ENCODE measurements at places on chromosomes 2 and 18. TPM values are rescaled to one million over a fixed set of nuclear protein-coding genes. Genes with fewer than 3 reads are reported as not detected.

- DNase-seq: peak; percentile 43
Observed at GRCh38 chr2:168722592-168722991, 79.8 kb upstream of the NOSTRIN start.

DNA sequence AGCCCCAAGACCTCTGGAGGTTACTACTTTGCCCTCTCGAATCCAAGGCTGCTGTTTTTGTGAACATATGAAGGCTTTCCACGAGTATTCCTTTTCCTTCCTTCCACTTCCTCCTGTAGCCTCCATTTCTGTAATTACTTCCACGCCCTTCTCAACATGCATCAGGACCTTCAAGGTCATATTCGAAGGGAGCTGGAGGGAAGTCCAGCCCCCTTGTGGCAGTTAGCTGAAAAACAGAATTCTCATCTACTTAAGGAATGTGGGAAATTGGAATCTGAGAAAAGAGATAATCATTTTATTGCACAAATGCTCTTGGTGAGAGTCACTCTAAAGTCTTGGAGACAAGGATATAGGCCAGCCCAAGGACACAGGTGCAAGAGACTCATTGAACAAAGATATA, 1000.2 kb downstream of the TDRD15 start:
- DNase-seq: no peak

GRCh38 chr18:48409591-48410094, 460 bp upstream of the ZBTB7C start:
- no peak for DNase-seq

DNA sequence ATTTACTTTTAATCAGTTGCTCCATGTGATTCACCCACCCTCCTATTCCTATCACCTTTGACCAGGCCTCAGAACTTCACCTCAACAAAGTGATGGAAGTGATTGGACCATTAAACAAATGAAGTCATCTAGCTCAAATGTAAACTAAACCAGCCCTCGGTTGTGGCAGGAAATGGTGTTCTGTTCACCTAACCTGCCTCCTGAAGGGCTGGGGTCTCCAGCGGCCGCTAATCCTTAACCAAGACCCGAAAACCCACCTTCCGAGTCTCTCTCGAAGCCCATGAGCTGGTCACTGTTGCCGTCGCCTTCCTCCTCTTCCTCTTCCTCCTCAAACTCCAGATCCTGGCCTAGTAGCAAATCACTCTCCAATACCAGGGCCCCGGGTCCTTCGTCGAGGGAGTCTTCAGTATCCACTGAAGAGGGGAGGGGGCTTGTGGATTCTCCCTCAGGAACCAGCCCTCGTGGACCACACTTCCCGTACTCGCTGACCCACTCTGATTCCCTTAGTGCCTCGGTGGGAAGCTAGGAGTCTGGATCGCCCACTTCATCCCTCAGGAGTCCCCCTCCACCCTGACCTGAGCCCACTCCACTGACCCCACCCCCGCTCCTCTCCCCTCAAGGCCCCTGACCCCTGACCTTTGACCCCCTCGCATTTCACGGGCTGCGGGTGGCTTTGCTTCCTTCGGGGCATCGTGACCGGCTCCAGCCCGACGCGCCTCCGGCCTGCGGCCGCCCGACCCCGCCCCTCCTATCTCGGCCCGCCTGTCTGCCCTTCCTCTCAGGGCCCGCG, 503 bp downstream of the ZNF513 start:
- DNase-seq: no peak

TEKT4 gene
- not detected for total RNA-seq

- DNase-seq: no peak
Observed at GRCh38 chr2:10048501-10049171, 5.3 kb downstream of the KLF11 start.

PTCD3 gene
- total RNA-seq: 63.3 TPM

RFTN2 gene
- total RNA-seq: 6.5 TPM

- no peak for DNase-seq
Observed at GRCh38 chr2:179195141-179195540, 69.5 kb downstream of the SESTD1 start.

CD226 gene
- total RNA-seq: 0.04 TPM

- DNase-seq: no peak
Observed at GRCh38 chr2:165990846-165991245, 37.3 kb upstream of the TTC21B start.

GRCh38 chr2:80030135-80030534, 274.4 kb downstream of the LRRTM1 start:
- DNase-seq: no peak

ALPG gene
- total RNA-seq: not detected

RBBP8 gene
- 15.2 TPM for total RNA-seq

GRCh38 chr2:68770271-68771111, 35.9 kb downstream of the ARHGAP25 start:
- DNase-seq: no peak

CFAP65 gene
- under 0.01 TPM for total RNA-seq

DNA sequence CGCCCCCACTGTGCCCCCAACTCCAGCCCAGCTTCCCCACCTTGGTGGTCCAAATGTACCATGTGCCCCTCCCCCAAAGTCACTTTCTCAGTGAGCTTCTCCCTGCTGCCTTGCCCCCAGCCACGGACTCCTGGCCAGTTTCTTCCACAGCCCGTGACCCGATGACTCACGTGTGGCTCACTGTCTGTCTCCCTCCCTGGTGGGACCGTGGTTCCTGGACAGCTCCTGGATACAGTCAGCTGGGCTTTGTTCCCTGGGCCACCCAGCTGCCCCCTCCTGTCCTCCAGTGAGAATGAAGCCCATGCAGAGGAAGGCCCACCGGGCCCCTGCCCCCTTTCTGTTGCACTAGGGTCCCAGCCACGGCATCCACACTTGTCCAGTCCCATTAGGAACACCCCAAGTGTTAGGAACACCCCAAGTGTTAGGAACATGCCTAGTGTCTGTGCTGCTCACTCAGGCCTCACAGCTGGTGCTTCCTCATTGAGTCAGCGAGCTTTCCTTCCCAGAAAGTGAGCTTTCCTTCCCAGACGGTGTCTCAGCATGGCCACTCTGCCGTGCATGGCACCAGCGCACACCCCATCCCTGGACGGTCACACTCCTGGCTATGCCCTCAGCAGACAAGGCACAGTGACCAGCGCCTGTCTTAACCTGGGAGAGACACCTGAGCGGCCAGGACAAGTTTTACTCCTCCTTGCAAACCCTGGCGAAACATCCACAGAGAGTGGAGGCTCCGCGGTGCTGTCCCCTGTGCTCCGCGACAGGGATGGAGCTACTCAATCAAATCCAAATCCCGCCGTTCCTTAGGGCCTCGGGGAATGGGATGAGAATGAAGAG, 44.8 kb upstream of the CTDP1 start:
- DNase-seq: no peak

HSPE1 gene
- 115 TPM for total RNA-seq

DNA sequence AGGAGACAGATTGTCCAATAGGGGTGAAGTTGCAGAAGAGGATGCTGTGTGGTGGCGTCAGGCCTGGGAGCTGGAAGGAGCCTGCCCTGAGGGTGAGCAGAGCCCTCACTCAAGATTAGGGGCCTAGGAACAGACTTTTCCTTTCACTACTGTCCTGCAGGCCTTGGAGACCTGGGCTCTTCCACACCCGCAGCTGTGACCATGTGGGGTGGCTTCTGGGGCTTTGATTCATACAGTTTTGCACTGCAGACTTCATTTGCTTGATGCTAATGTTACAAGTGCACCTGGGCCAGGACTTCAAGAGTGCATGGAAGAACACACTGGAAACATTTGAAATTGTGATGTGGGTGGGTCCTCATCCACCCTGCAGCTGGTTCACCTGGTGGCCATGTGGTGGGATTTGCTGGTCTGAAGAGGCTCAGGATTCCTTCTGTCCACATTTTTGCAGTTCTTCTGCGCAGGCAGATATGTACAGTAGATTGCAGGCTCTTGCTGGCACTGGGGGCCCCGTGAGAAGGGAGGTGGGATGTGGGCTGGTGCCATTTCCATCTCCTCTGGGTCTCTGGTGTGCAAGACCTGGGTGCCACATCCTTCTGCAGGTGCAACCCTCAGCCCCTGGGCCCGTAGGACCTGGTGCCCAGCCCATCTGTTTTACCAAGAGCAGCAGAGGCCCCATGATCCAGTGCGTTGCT, 9.9 kb downstream of the GLI2 start:
- DNase-seq: no peak

SERPINB10 gene
- total RNA-seq: not detected

GRCh38 chr2:119254601-119255080, 31.0 kb downstream of the STEAP3 start:
- DNase-seq: no peak

DNA sequence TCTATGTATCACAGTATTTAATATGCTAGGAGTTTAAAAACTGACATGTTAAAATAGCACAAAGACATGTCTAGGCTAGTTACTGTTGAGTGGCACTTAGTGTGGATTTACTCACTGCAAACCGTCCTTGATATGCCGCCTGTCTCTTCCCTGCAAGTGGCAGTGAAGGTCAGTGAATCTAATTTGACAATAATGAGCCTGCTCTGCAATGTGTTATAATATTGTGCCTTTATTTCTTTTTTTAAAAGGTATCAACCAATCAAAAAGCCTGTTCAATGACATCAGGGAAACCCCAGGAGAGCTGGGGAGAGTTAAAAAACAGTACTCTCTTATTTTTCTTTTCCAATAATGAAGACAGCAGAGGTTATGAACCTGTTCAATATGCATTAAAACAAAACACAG, 384.1 kb downstream of the ERBB4 start:
- no peak for DNase-seq

GRCh38 chr18:21490748-21491147, 109.8 kb downstream of the ESCO1 start:
- DNase-seq: no peak

DNA sequence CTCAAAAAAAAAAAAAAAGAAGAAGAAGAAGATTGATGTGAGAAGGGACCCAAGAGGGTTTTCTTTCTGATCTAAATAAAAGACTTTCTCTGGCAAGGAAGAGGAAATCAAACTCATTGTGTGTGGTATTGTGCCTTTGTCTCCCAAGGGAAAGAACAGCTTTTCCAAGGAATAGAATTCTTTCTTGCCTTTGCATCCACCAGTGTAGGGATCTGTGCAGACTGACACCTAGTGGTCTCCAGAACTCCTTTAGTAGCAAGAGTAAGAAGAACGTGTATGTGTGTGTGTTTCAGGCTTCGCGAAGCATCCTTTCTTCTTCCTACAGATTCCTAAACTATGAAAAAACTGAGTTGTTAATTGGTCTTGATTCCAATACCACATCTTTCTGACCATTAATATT, 33.5 kb upstream of the CRIM1 start:
- peak; percentile 26 for DNase-seq

GRCh38 chr2:150695451-150696135, 208.1 kb upstream of the RND3 start:
- DNase-seq: no peak

MFSD2B gene
- total RNA-seq: 0.35 TPM

ADD2 gene
- total RNA-seq: 2.6 TPM

- no peak for DNase-seq
Observed at GRCh38 chr2:205660521-205661124, 21.7 kb upstream of the NRP2 start.

NEURL3 gene
- not detected for total RNA-seq

DNA sequence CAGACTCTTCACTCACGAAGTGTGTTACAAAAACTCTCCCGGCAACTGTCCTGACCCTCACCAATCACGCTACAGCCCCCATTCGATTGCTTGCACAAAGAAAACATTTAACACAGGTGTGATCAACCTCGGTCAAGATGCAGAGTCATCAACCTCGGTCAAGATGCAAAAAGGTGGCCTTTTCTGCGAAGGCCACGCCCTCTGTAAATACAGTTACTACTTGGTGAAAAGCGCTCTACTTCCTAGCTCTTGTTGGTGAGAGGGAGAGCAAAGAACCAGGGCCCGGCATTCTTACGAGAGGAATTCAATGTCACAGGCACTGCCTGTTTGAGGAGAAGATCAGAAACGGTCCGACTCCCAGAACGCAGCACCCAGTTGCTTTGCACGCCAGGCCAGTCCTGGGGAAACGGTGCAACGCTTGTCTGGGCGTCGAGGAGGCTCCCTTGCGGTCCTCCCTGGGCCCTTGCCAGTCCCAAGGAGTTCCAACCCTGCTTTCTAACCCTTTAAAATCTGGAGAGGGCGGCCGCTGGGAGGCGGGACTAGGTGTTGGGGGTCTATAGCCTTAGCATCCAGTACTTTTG, 1.9 kb downstream of the PIEZO2 start:
- DNase-seq: no peak

DNA sequence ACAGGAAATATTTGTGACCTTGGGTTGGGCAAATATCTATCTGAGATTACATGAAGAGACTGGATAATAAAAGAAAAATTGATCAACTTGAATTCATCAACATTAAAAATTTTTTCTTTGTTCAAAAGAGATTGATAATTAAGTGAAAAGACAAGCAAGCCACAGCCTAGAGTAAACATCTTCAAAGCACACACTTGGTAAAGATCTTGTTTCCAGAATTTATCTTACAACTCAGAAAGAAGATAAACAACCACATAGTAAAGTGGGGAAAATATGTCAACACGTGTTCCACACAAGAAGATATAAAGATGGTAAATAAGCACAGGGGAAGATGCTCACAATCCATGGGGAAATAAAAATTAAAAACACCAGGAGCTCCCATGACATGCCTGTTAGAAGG, 195.9 kb downstream of the SOX11 start:
- no peak for DNase-seq

GRCh38 chr2:20796374-20796791, 26.5 kb downstream of the LDAH start:
- DNase-seq: no peak

GRCh38 chr2:203949228-203949627, 12.7 kb downstream of the ICOS start:
- no peak for DNase-seq

- DNase-seq: no peak
Observed at GRCh38 chr2:53903011-53903410, 43.2 kb upstream of the GPR75 start.

DNA sequence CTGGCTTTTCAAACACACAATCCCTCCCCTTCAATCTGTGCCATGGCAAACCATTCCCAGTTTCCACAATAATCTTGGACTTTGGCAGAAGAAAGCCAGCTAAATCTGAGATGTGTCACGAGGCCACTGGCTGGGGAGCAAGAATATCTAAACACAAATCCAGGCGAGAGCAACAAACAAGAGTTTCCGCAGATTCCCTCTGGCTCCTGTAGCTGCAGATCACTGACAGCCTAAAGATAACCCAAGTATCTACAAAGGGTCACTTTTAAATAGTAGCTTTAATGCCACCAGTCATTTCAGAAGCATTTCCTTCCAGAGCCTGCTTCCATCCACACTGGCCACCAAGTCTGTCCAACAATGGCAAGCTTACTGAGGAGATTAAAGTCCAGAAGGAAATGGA, 86.9 kb downstream of the ACVR1 start:
- DNase-seq: no peak

CNRIP1 gene
- 40.0 TPM for total RNA-seq

Measured in pulmonary artery endothelial cell (primary cell).